ENCODE measurements at places on chromosomes 1 and 21. TPM values are rescaled to one million over a fixed set of nuclear protein-coding genes. Genes with fewer than 3 reads are reported as not detected.

Gene COP1
- 28.2 TPM for polyA plus RNA-seq

Gene GMEB1
- 7.4 TPM for polyA plus RNA-seq

Gene PCBP3
- polyA plus RNA-seq = 4.6 TPM

Gene CLCA2
- polyA plus RNA-seq = 0.65 TPM

Gene FMO3
- polyA plus RNA-seq = 1.4 TPM

Gene SPRR5
- not detected for polyA plus RNA-seq

Gene KIAA1614
- polyA plus RNA-seq = 16.6 TPM

Gene ITGB2
- 39.9 TPM for polyA plus RNA-seq

Gene OLIG2
- not detected for polyA plus RNA-seq

Gene CASQ1
- polyA plus RNA-seq = 4.5 TPM

Gene SPRR2B
- not detected for polyA plus RNA-seq

Gene CR1
- polyA plus RNA-seq = 1.7 TPM

Gene SUCO
- polyA plus RNA-seq = 17.3 TPM

Gene UBE2U
- polyA plus RNA-seq = not detected

Gene NBL1
- 374 TPM for polyA plus RNA-seq

Gene CD1B
- polyA plus RNA-seq = 0.09 TPM

Gene GCSAML
- 0.42 TPM for polyA plus RNA-seq

Gene DPM3
- 205 TPM for polyA plus RNA-seq

Gene CCNL2
- 146 TPM for polyA plus RNA-seq

Gene SPAG17
- 0.51 TPM for polyA plus RNA-seq

Gene CLCA1
- not detected for polyA plus RNA-seq

Gene MAEL
- polyA plus RNA-seq = 0.18 TPM

Gene PROK1
- 5.3 TPM for polyA plus RNA-seq

Gene TMEM269
- polyA plus RNA-seq = 0.05 TPM

Gene NBPF6
- polyA plus RNA-seq = not detected

Gene IGSF9
- 1.6 TPM for polyA plus RNA-seq

Gene MUL1
- 36.5 TPM for polyA plus RNA-seq

Gene C1orf94
- not detected for polyA plus RNA-seq

Gene RNF186
- polyA plus RNA-seq = not detected

Gene ATP6V0B
- 120 TPM for polyA plus RNA-seq

Gene BCL2L15
- 0.25 TPM for polyA plus RNA-seq

Gene PTPN7
- polyA plus RNA-seq = 1.2 TPM

Gene NTRK1
- polyA plus RNA-seq = 1.0 TPM

Gene ERRFI1
- 117 TPM for polyA plus RNA-seq

Gene EFCAB7
- 4.4 TPM for polyA plus RNA-seq

Gene PCNX2
- 5.2 TPM for polyA plus RNA-seq

Gene TRAF5
- 20.0 TPM for polyA plus RNA-seq

Gene C2CD4D
- polyA plus RNA-seq = 0.05 TPM

Gene SCYL3
- 7.5 TPM for polyA plus RNA-seq

Gene DDAH1
- polyA plus RNA-seq = 12.3 TPM

Gene SHISAL2A
- 0.20 TPM for polyA plus RNA-seq

Gene AMPD1
- polyA plus RNA-seq = not detected

Gene LCE1A
- not detected for polyA plus RNA-seq

Gene GNAT2
- not detected for polyA plus RNA-seq

Gene RPE65
- polyA plus RNA-seq = 0.89 TPM

Gene SPEN
- 31.8 TPM for polyA plus RNA-seq

Gene GJA4
- polyA plus RNA-seq = 33.6 TPM

Gene CTNNBIP1
- 18.5 TPM for polyA plus RNA-seq

Gene B3GALT2
- polyA plus RNA-seq = 3.5 TPM

Gene ZNF593OS
- 0.18 TPM for polyA plus RNA-seq

Gene TCHHL1
- polyA plus RNA-seq = not detected

Gene PPP1R8
- polyA plus RNA-seq = 46.3 TPM
